ENCODE measurements at places on chromosomes 12 and 14.
A peak's percentile ranks its signal among the peaks of the same experiment; 100 is the strongest.

DNA sequence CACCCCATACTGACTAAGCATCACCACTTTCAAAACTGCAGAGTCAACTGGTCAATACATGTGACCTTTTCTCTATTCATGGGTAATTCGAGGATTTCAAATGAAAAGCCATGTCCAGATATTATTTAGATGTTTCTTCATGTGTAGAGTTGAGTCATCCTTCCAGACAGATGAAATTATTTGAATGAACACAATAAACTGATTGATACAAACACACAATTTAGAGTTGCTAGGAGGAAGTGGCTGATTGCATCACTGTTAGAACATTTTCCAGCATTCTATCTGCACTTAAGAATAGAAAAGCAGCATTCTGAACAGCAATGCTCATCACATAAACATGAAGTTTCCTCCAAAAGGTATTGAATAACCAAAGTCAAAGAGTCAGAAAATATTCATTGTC is 273.5 kb upstream of the SOX5 start:
- H3K27ac ChIP-seq = no peak overlapping the region
- no peak for DNase-seq
- no peak overlapping the region for H3K4me3 ChIP-seq

GRCh38 chr12:118448341-118448740 is 72.0 kb downstream of the SUDS3 start:
- no peaks in the 10 kb centered on the region for H3K36me3 ChIP-seq
- no peak for DNase-seq
- no peaks in the 10 kb centered on the region for H3K27me3 ChIP-seq
- H3K27ac ChIP-seq = no peak overlapping the region

DNA sequence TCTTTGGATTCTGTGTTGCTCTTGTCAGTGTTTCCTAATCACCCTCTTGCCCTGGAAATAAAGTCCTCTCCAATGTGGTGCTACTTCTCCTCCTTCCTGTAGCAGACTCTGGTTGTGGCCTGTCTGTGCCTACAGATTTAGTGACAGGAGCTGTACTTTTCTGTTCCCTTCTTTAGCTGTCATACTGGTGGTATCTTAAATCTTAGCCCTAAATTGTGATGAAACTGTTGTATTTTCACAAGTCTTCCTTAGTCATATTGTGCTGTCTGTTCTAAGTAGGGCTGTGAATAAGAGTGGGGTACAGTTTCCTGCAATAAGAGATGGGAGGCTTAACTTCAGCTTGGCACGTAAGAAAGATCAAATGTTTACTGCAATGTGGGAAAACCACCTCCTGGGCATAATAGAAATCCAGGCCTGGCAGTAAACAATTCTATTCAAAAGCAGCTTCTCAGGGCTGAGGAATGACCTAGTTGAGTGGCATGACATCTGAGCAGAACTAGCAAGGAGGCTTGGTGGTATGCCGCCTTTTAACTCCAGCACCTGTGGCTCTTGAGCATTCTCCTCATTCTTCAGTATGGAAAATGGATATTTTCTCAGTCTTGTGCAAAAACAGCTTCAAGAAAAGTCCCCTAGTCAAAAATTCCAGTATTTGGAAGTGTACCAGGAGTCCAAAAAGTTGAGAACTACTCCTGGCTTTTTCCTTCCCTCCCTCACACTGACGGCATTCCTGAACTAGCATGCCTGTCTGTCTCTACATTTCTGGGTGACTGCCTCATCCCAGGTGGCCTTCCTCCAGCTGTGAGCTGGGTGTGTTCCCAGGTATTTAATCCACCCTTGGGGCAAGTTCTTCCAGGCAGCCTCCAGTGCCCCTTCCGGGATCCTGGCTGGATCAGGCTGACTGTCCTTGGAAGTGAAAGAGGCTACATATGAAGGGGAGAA is 19.5 kb downstream of the ANO6 start:
- H3K27ac ChIP-seq = peak overlapping the region; percentile 88
- H3K4me3 ChIP-seq = no peak overlapping the region
- H3K4me1 ChIP-seq = peaks cover 58% of the 10 kb centered on the region
- no peaks in the 10 kb centered on the region for H3K27me3 ChIP-seq

- no peak for DNase-seq
- H3K27ac ChIP-seq = no peak overlapping the region
- H3K4me1 ChIP-seq = no peaks in the 10 kb centered on the region
- no peaks in the 10 kb centered on the region for H3K36me3 ChIP-seq
Measured at GRCh38 chr12:83893101-83893500, 1019.5 kb downstream of the SLC6A15 start.

DNA sequence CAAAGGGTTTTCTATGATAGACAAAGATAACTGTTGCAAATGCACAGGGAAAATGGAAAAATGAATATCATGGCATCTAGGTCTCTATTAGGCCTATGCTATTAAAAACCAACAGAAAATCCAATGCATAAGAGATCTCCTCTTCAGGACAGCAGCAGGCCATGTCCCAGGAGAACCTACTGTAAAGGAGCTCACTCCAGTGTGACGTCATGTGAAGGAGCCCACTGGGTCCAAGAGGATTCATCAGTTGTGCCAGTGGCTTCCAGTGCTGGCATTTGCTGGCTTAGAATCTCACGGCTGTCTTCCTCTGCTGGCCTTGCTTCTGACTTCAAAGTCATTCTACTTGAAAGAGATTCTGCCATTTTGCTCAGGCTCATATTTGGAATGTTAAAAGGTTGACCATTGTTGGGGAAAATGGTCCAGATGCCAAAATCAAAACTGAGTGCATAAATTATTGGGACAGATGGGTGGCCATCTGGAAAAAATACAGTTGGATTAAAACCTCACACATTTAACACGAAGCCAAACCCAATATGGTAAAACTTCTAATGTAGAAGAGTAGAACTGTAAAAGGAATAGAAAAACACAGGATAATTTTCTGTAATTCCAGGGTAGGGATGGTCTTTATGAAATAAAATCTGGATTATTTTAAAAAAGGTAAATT is 75.4 kb upstream of the ARID2 start:
- no peaks in the 10 kb centered on the region for H3K4me1 ChIP-seq
- no peaks in the 10 kb centered on the region for H3K36me3 ChIP-seq
- no peak overlapping the region for H3K4me3 ChIP-seq
- DNase-seq = no peak
- H3K27me3 ChIP-seq = no peaks in the 10 kb centered on the region

DNA sequence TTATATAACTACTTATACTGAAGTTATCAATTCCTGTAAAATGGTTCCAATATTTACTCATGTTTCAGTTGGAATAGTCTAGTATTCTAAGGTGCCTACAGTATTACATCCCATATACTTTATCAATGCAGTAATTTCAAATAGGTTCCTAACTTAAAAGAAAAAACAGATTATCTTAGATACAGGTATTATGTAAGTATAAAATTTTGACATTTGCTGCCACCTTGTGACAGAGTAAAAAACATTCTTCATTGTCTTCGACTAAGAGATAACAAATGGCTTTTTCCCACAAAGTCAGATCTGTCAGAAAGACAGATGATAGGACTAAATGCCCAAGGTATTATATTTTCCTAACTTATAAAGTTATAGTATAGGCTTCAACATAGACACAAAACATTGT is 78.7 kb downstream of the TXNDC16 start:
- no peak overlapping the region for H3K4me3 ChIP-seq
- no peaks in the 10 kb centered on the region for H3K36me3 ChIP-seq
- no peaks in the 10 kb centered on the region for H3K27me3 ChIP-seq
- no peaks in the 10 kb centered on the region for H3K4me1 ChIP-seq
- DNase-seq = no peak
- H3K27ac ChIP-seq = no peak overlapping the region

DNA sequence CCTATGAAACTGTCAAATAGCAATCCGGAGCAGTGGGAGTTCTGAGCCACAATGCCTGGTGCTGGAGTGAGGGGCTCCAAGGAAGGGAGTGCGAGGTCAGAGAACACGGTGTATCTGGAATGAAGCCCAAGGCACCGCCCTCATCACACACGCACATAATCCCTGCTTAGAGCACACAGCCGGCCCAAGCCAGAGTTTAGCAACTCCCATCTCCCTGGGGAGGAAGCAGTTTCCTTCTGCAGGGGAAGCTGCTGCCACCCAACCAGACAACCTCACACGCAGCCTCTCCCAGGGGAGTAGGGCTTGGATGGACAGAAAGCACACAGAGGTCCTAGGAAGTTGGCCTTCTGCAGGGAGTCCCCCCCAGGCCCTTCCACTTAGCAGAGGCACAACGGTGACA is 31.3 kb downstream of the ACTN1 start:
- H3K27ac ChIP-seq = peak overlapping the region; percentile 98
- no peaks in the 10 kb centered on the region for H3K36me3 ChIP-seq
- H3K4me1 ChIP-seq = peaks cover 99% of the 10 kb centered on the region
- no peaks in the 10 kb centered on the region for H3K27me3 ChIP-seq
- peak; percentile 93 for DNase-seq
- H3K4me3 ChIP-seq = peak overlapping the region; percentile 26

- no peak for DNase-seq
- no peak overlapping the region for H3K27ac ChIP-seq
- no peaks in the 10 kb centered on the region for H3K4me1 ChIP-seq
- H3K4me3 ChIP-seq = no peak overlapping the region
- H3K27me3 ChIP-seq = no peaks in the 10 kb centered on the region
Measured at GRCh38 chr14:105049753-105050550, 15.3 kb downstream of the GPR132 start.

DNA sequence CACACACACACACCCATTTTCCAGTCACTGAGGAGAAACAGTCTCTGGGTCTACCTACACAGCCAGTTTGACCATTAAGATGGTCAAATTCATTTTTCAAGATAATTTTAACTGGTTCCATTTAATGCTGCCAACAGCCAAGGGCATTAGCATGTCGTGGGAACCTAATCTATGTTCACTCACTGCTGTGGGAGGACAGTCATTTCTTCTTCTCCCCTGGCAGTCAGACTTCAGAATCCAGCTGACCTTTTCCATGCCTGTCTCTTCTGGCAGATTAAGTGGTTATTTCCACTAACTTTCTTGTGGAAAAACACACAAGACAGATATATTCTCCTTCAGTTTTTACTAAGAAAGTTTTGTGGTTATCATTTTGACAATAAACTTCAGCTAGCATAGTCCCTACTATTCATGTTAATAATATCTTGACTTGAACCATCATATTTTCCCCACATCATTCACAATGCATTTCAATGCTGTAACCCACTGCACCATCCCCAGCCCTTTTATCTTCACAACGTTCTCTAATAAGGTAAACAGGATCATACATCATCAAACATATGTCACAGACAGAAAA is 82.2 kb downstream of the DAD1 start:
- H3K27me3 ChIP-seq = no peaks in the 10 kb centered on the region
- no peak overlapping the region for H3K4me3 ChIP-seq
- no peaks in the 10 kb centered on the region for H3K36me3 ChIP-seq
- no peak for DNase-seq
- H3K4me1 ChIP-seq = peaks cover 22% of the 10 kb centered on the region

GRCh38 chr12:76919383-76920171 is 40.8 kb upstream of the CSRP2 start:
- H3K4me1 ChIP-seq = no peaks in the 10 kb centered on the region
- no peaks in the 10 kb centered on the region for H3K27me3 ChIP-seq
- no peaks in the 10 kb centered on the region for H3K36me3 ChIP-seq

DNA sequence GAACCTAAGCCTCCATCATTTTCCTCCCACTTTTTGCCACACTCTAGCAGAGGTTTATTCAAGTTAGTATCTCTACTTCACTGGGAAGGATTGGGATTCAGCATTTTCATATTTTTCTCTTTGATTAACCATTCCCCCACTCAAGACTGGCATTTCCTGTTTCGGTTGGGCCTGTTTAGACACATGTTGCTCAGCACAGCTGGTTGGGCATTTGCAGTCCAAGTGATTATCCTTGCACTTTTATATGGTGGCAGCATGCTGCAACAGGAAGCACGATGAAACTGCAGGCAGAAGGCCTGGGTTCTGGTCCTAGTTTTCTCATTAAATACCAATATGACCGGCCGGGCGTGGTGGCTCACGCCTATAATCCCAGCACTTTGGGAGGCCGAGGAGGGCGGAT is 182.9 kb upstream of the GRIN2B start:
- H3K36me3 ChIP-seq = no peaks in the 10 kb centered on the region
- no peak for DNase-seq
- H3K27ac ChIP-seq = no peak overlapping the region
- no peaks in the 10 kb centered on the region for H3K4me1 ChIP-seq
- no peaks in the 10 kb centered on the region for H3K27me3 ChIP-seq

DNA sequence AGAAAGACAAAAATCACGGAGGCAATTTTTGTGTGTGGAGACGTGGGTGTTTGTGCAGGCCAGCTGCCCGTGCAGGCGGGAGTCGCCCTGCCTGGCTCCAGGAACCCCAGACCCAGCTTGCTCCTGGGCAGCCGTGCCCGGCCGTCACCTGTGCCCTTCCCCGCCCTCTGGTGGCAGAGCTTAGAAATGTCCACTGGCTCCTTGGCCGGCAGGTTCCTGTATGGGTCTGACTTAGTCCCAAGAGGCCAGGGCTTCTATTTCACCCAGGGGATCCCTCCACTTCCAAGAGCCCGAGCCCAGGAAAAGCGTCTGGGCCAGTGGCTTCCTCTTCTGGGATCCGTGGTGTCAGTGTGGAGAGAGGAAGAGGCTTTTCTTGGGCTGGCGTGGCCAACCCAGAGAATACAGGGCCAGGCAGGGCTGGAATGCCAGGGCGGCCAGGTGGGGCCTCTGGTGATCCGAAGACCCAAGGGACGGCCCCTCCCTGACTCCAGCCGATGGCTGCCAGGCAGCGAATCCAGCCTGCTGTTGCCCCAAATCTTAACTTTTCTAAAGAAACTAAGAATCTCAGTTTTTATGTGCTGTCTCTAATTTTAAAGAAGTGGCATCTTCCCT is 120.9 kb downstream of the TMEM132C start:
- H3K4me3 ChIP-seq = no peak overlapping the region
- no peaks in the 10 kb centered on the region for H3K4me1 ChIP-seq
- no peaks in the 10 kb centered on the region for H3K36me3 ChIP-seq
- DNase-seq = no peak

DNA sequence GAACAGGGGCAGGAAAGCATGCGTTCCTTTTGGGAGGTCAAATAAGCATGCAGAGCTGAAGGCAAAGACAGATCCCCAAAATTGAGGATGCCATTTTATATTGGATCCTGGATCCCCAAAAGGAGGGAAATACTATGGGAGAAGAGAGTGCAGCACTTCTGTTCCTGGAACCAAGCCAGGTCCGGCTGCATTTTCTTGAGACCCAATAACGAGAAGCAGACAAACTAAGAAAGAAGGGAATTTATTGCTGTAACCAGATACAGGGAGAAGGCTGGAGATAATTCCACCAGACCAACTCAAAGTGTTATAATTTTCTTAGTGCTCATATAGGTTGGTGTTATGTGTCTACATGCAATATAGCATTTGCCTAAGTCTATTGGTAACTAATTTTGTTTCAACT is 60.8 kb downstream of the PDE6H start:
- no peaks in the 10 kb centered on the region for H3K4me1 ChIP-seq
- no peak for DNase-seq
- no peaks in the 10 kb centered on the region for H3K36me3 ChIP-seq
- H3K27ac ChIP-seq = no peak overlapping the region

DNA sequence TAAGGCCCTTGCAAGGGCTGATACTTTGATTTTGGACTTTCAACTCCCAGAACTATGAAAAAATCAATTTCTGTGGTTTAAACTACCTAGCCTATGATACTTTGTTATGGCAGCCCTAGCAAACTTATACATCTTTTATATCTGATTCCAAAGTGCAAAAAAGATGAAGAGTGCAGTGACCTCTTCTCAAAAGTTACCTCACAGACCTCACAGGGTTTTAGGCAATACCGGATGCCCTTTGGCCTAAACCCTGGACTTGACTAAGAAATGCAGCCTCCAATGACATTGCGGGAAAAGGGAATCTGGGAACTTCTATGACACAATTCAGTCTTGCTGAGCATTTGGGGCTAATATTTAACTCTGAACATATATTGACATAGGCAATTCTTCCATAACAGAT is 63.3 kb downstream of the IGF1 start:
- no peak for DNase-seq
- no peaks in the 10 kb centered on the region for H3K4me1 ChIP-seq
- no peak overlapping the region for H3K27ac ChIP-seq
- H3K36me3 ChIP-seq = no peaks in the 10 kb centered on the region
